ENCODE measurements at places on chromosomes 12 and 14.

- DNase-seq = no peak
These were observed 991.2 kb downstream of the FLRT2 start for GRCh38 chr14:86521031-86521730.

DNA sequence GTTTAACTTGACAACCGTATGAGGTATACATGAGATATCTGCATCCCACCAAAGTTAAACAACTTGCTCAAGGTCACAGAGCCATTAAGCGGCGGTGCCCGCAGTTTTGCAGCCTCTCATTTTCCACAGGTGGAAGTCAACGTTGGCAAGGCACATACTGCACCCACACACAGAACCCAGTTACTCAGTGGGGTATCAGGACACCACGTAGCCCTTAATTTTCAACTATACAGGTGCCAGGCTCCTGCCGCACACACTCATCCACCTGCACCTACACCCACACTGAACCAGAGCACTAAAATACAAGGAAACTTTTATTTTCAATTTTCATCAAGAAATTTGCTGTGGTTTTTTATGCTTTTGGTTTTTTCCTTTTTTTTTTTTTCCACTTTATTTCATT is 1.7 kb upstream of the NOP2 start:
- no peak for DNase-seq

DNA sequence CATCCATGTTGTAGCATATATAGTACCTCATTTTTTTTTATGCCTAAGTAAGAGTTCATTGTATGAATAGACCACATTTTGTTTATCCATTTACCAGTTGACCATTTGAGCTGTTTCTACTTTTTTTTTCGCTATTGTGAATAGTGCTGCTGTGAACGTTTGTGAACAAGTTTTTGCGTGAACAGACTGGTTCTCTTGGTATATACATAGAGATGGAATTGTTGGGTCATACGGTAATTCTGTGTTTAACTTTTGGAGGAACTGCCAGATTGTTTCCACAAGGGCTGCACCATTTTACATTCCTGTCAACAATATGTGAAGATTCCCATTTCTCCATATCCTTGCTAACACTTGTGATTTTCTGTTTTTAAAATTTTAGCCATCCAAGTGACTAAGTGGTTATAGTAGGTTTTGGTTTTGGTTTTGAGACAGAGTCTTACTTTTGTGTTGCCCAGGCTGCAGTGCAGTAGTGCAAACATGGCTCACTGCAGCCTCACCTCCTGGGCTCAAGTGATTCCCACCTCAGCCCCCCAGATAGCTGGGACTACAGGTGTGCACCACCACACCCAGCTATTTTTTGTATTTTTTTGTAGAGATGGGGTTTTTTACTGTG is 68.3 kb upstream of the AMN start:
- no peak for DNase-seq

GRCh38 chr12:119225454-119225853 is 46.7 kb downstream of the HSPB8 start:
- no peak for DNase-seq

DNA sequence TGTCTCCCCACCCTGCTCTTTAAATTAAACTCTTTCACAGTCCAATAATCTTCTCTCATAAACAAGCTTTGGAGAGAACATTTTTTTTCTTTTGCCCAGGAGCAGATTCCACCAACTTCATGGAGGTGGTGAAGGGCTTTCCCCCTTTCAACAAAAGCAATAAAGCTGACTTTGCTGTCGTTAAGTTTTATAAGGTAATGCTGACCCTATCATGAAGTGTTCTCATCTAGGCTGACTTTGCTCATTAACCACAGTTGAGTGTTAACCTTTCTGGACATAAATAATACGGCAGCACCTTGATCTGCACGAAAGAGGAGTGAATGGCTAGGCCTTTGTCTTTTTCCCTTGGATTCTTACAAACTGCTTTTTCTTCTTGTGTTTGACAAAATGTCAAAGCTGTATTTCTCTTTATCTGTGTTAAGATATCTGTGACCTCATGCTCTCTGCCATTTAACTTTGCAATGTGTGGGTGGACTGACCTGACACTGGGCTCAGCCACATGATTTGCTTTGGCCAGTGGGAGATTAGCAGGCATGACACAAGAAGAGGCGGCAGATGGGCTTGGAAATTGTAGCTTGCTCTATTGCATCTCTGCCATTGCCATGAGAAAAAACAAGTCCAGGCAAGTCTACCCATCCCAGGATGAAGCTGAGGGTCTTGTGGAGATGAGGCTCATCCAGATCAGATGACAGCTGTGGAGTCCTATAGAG is 470.9 kb upstream of the CCDC196 start:
- DNase-seq = no peak

DNA sequence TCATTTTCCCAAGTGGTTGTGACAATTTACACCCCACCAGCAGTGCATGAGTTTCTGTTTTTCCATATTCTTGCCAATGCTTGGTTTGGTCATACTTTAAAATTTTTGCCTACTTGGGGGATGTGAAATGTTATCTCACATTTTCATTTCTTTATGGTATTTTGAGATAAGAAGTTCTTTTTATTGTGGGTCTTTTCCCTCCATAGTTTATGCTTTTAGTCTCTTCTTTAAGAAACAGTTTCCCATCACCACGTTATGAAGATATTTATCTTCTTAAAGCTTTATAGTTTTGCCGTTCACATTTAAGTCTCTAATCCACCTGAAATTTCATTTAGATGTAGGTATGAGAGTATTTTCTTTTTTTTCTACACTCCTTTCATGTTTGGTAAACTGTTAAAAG is 95.7 kb downstream of the PPM1A start:
- no peak for DNase-seq

- DNase-seq = no peak
These were observed 431.6 kb downstream of the RAD51B start for GRCh38 chr14:68250927-68251768.

DNA sequence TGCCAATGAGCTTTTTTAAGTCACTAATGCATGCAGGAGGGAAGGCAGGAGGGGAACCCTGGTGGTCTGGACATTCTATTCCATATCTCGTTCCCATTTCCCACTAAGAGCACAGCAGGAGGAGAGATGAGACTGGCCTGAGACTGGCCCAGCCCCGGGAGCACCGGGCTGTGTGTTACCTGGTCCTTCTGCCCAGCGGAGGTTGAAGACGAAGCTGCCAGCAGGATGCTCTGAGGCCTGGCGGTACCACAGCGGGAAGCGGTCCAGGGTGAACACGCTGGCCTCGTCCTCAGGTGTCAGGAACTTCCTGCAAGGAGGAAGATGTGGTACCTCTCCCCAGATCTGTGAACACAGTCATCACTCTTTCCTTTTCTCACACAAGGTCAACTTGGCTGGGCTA is 23.9 kb downstream of the LRTM2 start:
- DNase-seq = no peak

GRCh38 chr14:84750284-84750683 is 779.7 kb upstream of the FLRT2 start:
- no peak for DNase-seq

- no peak for DNase-seq
These were observed 13.2 kb downstream of the FOXN4 start for GRCh38 chr12:109295764-109296425.

DNA sequence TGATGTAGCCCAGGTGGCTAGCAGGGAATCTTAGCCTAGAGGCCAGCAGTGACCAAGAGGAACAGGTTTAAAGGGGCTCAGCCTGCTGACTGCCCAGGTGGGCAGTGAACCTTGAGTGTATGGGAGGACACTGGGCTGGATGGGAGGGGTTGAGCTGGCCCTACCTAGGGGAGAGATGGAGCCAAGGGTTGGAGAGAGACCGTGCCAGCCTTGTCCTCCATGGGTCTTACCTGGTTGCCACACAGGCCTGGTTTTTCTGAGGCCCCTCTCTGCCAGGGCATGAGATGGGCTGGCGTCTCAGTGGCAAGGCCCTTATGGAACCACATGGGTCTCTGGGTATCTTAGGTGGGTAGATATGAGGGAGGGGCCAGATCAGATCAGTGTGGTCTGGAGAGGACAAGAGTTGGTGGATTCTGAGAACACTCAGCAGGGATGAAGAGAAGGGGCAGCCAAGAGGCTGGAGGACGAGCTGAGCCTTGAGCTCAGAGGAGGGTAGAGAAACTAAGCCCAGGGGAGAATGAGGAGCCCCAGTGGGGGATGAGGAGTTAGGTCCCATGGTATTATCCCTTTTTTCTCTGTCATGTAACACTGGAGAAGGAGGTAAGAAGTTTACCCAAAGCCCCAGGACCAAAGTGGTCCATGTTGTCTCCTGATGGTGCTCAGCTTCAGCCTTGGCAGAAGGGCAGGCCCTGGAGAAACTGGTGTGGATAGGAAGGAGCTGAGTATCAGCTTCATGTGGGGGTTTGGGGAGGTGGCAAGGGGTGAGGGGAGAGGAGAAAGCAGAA is 3.7 kb downstream of the GZMB start:
- DNase-seq = no peak

GRCh38 chr12:51746416-51746815 is 102.1 kb downstream of the FIGNL2 start:
- no peak for DNase-seq

DNA sequence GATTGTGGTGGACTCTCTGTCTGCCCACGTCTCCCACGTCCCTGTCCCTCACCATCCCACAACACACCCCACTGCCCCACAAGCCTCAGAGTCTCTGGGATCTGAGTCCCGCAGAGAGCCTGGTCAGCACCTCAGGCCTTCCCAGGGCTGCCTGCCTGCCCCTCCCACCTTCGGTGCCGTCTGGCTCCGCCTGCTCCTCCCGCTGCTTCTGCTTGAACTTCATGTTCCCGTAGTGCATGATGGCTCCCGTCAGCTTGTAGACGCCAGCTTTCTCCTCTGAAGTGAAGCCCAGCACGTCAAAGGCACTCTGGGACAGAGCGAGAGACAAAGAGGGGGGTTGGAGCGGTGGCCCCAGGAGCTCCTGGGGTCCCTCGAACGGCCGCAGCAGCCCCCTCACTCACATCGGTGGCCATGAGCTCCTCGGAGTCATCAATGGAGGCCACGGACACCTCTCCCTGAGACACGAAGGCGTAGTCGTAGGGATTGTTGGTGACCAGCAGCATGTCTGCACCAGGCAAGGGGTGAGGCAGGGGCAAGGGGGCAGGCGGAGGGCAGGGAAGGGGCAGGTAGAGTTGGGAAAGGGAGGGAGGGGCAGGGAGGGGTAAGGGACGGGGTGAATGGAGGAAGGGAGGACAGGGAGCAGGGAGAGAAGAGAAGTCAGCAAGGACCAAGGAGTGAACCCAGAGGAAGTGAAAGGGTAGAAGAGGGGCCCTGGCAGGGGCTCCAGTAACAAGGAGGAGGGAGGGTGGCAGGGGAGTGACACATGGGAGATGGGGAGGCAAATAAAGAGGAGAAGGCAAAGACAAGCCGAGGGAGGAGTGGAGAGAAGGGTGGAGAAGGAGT is 5.6 kb downstream of the MYH6 start:
- no peak for DNase-seq

DNA sequence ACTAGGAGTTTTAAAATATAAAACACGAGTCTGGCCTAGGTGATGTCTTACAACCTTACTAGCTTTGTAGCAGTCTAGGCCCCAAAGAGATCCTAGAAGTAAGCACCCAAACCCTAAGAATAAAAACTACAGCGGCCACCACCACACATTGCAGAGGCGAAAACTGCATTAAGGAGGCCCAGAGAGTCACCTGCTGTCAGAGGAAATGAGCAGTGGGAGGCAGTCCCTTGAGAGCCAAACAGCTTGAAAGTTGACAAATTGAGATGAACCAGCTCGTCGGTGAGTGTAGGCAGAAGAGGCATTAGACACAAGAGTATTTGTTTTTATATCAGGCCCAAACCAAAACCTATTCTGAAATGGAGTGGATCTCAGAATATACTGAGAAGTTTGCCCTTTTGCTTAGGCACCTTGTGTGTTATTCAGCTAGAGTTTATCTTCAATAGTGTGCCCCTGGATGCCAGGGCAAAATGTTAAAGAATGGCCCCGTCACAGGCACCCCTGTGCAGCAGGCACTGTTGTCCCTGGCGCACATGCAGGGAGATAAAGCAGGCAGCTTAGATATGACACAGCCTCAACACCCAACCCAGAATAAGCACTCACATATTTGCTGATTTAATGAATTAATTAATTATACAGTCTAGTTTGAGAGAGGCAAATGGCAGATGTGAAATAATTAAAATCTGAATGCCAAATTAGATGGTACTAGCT is 56.7 kb downstream of the TTC7B start:
- DNase-seq = no peak

GRCh38 chr14:77601846-77602619 is 14.4 kb downstream of the SPTLC2 start:
- no peak for DNase-seq

GRCh38 chr12:31246470-31246850 is 79.5 kb downstream of the SINHCAF start:
- DNase-seq = no peak

DNA sequence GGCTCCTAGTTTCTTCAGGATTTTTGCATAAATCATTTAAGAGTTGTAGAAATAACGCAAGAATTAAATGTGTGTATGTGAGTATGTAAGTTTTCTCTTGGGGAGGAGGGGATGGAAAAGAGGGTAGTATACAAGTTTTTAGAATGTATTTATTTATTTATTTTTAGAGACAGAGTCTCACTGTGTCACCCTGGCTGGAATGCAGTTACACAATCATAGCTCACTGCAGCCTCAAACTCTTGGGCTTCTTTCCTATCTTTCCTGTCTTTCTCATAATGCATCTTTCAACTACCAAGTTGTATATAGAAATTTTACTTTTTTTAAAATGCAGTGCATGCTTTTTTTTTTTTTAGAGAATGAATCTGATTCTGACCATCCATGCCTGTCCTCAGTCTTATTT is 269.0 kb upstream of the GARIN2 start:
- no peak for DNase-seq

GRCh38 chr14:32565256-32565655 is 236.2 kb downstream of the AKAP6 start:
- no peak for DNase-seq

- DNase-seq = no peak
These were observed 459.0 kb downstream of the BCAT1 start for GRCh38 chr12:24489939-24490338.

GRCh38 chr12:45244561-45245343 is 28.9 kb downstream of the ANO6 start:
- DNase-seq = no peak

DNA sequence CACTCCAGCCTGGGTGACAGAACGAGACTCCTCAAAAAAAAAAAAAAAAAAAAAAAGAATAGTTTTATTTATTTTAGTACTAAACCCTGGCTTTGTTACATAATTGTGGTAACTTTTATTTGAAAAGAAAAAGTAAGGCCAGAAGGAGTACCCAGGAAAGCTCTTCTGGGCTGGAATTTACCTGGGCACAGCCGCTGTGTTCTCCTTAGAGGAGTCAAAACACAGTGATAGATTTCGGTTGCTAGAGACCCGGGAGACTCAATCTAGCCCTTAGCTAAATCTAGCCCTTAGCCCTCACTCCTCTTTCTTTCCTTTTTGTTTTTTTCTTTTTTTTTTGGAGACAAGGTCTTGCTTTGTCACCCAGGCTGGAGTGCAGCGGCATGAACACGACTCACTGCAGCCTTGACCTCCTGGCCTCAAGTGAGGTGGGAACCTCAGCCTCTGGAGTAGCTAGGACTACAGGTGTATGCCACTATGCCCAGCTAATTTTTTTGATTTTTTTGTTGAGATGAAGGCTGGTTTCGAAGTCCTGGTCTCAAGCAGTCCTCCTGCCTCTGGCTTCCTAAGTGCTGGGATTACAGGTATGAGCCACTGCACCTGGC is 49.7 kb downstream of the SYNE2 start:
- DNase-seq = no peak

- DNase-seq = peak; percentile 83
These were observed 58.1 kb downstream of the PLEKHG3 start for GRCh38 chr14:64762044-64763034.

All from AG08396 (cell line).